H9 (cell line): ENCODE measurements at places on chromosomes 5 and 9. TPM values are rescaled to one million over a fixed set of nuclear protein-coding genes. Genes with fewer than 3 reads are reported as not detected.

The SSBP2 gene
- total RNA-seq = 35.6 TPM in 2 replicates

DNA sequence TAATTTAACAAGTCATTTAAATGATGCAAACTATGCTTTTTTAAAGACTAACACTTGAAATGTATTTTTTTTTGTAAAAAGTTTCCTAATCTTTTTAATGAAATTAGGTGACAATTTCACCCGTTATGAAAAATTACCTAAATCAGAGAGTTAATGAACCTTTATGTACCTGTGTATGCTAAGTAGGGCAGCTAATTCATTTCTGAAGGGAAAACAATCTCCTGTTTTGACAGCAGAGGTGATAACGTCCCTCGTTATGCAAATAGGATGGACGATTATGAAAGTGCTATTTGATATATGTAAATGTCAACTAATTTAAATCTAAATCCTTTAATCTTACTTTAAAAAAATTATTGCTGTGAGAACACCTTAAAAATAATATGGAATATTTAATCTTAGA is 58.8 kb downstream of the MEF2C start:
- DNase-seq = no peak

DNA sequence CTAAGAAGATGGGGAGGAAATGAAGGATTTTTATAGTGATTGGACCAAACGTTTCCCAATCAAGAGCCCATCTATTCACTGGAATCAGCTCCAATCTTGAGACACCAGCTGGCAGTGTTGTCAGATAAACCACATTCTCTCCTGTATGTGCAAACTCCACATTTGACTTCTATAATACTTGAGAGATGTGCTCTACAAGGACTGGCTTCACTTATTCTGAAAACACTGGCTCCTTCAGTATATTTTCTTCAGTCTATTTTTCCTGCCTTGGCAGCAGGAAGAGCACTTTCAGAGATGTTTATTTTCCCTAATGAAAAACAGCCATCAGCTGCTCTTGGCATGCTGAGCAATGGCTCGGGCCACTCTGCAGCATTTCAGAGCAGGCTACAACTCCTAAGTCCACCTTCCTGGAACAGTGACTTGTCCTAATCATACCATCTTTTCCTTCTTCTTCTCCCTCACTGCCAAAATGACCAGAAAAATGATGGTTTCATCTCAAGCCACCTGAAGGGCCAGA is 96.9 kb upstream of the FSTL4 start:
- no peak for DNase-seq

DNA sequence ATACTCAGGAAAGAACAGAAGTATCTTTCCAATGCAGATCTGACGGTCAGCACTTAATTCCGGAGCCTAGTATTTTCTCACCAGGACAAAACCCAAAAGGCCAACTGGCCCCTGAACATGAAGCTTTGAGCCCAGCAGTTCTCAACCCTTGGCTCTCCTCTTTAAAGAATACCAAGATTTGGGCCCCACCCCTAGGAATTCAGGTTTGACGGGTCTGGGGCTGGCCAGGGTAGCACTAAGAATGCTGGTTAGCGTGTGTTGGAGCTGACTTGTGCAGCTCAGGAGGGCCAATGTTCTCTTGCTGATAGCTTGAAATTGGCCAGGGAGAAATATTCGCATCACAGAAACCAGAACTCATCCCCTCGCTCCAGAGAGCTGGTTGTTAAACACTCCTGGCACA is 88.3 kb upstream of the PTCH1 start:
- no peak for DNase-seq

DNA sequence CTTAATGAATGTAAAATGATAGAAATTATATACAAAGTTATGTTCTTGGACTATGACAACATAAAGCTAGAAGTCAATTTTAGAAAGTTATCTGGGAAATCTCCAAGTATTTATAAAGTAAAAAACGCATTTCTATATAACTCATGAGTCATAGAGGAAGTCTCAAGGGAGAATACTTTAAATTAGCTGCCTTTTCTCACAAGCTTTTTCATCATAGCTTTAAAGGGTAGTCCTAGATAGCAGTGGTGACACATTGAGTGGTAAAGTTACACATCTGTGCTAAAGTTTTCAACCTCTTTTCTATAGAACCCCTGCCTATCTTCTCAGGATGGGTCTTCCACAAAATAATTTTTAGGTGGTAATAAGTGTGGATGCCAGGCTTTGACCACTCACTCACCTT is 598.3 kb upstream of the FAM174A start:
- DNase-seq = no peak

GRCh38 chr9:89941875-89942274 is 337.1 kb downstream of the GADD45G start:
- no peak for DNase-seq

The RASGRF2 gene
- 11.3 and 13.5 TPM in 2 replicates for total RNA-seq
